ENCODE measurements at places on chromosomes 5 and 9. TPM values are rescaled to one million over a fixed set of nuclear protein-coding genes. Genes with fewer than 3 reads are reported as not detected.

ELAVL2 gene
- under 0.01 TPM for total RNA-seq

C9 gene
- total RNA-seq, result under 0.01 TPM

ZBTB6 gene
- 16.3 TPM for total RNA-seq

CTSV gene
- total RNA-seq, result under 0.01 TPM

ANKRD31 gene
- total RNA-seq, result 0.26 TPM

ORM2 gene
- total RNA-seq, result not detected

S100Z gene
- not detected for total RNA-seq

CER1 gene
- total RNA-seq, result not detected

APBA1 gene
- total RNA-seq, result 8.8 TPM

F12 gene
- under 0.01 TPM for total RNA-seq

OTULINL gene
- total RNA-seq, result 0.17 TPM

MEGF10 gene
- total RNA-seq, result under 0.01 TPM

NR4A3 gene
- 5.6 TPM for total RNA-seq

LHX3 gene
- not detected for total RNA-seq

FCN1 gene
- not detected for total RNA-seq

MYO10 gene
- 95.5 TPM for total RNA-seq

UGT3A1 gene
- not detected for total RNA-seq

ZDHHC11B gene
- total RNA-seq, result under 0.01 TPM

CDC25C gene
- total RNA-seq, result 0.26 TPM

PCDHA11 gene
- 0.51 TPM for total RNA-seq

TMEM215 gene
- not detected for total RNA-seq

VLDLR gene
- total RNA-seq, result 26.3 TPM

HMCN2 gene
- total RNA-seq, result under 0.01 TPM

SCGB3A2 gene
- not detected for total RNA-seq

LTC4S gene
- 0.83 TPM for total RNA-seq

RANBP3L gene
- under 0.01 TPM for total RNA-seq

C5orf58 gene
- not detected for total RNA-seq

Measured in fibroblast of lung (primary cell).